ENCODE measurements at places on chromosomes 1 and 21. TPM values are rescaled to one million over a fixed set of nuclear protein-coding genes. Genes with fewer than 3 reads are reported as not detected.

RERE gene
- 113 TPM for total RNA-seq

GPA33 gene
- total RNA-seq = not detected

SLC25A34 gene
- total RNA-seq = 0.66 TPM

DYNLT4 gene
- total RNA-seq = 0.22 TPM

All from motor neuron (in vitro differentiated cells).